ENCODE measurements at places on chromosomes 5 and 9.
A peak's percentile ranks its signal among the peaks of the same experiment; 100 is the strongest.

DNA sequence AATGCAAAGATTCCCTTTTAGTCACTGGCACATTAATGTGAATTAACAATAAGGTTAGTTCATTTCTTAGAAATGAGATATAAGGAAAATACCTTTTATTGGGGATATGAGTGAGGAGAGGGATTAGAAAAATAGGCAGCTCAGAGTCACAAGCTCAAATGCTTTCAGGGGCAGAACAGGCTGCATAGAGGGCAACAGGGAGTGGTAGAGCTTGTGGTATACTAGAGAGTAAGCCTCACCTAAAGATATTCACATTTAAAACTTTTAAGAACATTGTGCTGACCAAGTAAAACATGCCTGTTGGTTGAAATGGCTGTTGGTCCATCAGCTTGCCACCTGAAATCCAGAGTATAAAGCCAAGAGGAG is 34.7 kb downstream of the ZNF474 start:
- DNase-seq: no peak

- no peak for DNase-seq
Measured at GRCh38 chr9:77756449-77756848, 108.3 kb upstream of the GNA14 start.

GRCh38 chr5:39941416-39941815 is 516.6 kb upstream of the DAB2 start:
- DNase-seq: no peak

- no peak for DNase-seq
Measured at GRCh38 chr9:98742325-98743280, 33.9 kb upstream of the GABBR2 start.

DNA sequence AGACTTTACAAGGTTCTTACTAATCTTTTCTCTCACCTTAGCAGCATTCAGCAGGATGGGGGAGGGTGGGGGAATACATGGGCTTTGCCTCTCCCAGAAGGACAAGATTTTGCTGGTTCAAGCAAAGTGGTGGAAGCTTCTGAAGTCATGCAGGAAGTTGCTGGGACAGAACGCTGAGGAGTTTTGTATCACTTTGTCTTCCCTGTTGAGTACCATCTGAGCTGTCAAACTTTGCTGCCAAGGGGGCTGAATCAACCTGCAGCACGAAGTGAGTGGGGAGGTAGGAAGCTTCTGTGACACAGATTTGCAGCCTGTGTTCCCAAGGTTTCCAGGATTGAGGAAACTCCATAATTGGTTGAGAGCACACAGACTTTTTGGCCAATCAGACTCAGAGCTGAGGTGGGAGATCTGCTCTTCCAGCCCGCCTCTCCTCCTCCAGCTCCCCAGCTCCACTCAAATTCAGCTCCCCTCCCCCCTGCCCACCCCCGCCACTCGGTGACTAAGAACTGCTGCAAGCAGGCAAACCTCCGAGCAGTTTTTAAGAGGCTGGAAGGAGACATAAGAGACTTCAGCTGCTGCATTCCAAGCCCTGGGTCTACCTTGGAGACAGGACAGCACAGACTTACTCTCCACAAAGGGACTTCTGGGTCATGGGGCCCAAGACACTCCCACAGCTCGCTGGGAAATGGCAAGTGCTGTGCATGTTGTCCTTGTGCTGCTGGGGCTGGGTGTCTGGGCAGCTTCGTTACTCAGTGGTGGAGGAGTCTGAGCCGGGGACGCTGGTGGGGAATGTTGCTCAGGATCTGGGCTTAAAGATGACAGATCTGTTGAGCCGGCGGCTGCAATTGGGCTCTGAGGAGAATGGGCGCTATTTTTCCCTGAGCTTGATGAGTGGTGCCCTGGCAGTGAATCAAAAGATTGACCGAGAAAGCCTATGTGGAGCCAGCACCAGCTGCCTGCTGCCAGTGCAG is at the start of gene PCDHGC5:
Gene PCDHGC5, plus strand, starts transcription at position 491 of the 971 bp plus-strand sequence. Its CDS starts 160 bp downstream, at position 651.
- no peak for DNase-seq

GRCh38 chr9:128946571-128947276 is 679 bp downstream of the DOLK start:
- DNase-seq: peak; percentile 11
